ENCODE measurements at places on chromosomes 5 and 9. TPM values are rescaled to one million over a fixed set of nuclear protein-coding genes. Genes with fewer than 3 reads are reported as not detected.

DNA sequence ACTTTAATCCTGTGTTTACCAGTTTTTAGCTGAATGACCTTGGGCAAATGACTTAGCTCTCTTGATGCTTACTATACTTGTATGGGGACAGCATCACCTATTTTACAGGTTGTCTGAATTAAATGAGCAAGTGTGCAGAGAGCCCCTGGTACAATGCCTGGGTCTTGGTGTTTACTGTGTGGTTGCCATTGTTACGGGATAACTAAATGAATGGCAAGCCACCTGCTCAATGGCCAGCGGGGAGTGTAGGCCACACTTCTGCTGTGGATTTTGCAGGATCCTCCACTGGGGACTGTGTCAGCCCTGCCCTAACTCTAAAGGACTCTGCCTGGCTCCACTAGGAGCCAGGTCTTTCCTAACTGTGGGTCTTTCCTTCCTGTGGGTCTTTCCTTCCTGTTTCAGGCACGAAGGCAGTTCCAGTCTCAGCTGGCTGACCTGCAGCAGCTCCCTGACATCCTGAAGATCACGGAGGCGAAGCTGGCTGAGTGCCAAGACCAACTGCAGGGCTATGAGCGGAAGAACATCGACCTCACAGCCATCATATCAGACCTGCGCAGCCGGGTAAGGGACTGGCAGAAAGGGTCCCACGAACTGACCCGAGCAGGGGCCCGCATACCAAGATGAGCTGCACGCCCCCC is 10.3 kb upstream of the GLE1 start:
- DNase-seq = peak; percentile 58

DNA sequence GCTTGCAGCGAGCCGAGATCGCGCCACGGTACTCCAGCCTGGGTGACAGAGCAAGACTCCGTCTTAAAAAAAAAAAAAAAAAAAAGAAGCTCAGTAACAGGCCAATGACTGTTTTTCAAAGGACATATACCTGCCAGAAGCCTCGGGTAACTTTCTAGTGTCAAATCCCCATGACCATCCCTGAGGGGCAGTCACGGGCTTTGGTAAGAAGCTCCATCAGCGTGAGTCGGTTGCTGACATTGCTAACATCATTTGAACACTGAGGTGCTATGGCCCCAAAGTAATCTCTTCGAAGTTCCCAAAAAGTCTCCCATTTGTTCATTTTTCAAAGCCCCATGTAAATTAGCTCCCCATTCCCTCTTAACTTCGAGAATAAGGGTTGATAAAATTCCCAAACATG is 11.6 kb downstream of the NAIP start:
- DNase-seq = no peak

DNA sequence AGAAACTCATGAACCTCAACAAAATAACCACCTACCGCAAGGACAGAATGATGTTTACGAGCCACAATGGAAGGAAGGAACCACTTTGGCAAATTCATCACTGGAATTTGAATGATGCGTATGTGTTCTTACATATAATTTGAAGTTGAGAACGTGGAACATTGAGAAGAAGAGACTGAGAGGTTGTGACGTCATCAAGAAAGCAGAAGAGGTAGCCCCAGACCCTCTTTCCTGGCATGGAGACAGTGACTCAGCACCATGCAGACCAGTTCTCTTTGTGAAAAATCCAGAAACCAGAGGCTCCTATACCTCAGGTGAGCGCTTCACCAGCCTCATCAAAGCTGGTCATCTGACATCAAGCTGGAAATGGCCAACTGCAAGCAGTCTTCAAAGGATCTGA is 124.5 kb downstream of the PDZD2 start:
- no peak for DNase-seq

The C8G gene
- 7.9 TPM for total RNA-seq

- no peak for DNase-seq
Observed at GRCh38 chr5:149913436-149914419, 30.9 kb downstream of the PDE6A start.

DNA sequence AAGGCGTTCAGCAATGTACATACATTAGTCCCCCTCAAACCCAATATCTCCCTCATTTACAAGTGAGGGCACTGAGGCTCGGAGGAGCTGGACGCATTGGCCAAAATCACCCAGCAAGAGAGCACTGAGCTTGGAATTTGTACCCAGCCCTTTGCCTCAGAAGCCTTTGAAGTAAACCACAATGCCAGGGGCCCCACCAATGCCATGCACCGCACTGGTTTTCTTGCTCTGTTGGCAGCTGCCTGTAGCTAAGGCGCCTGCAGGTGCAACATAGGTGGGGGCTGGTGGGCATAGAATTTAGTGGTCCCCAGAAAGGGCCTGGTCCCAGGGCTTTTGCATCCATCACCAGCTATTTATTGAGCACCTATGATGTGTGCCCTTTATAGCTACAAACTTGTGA is 37.3 kb upstream of the FUBP3 start:
- no peak for DNase-seq

The SLC6A19 gene
- not detected for total RNA-seq

GRCh38 chr5:143390941-143391340 is 12.5 kb downstream of the NR3C1 start:
- no peak for DNase-seq

DNA sequence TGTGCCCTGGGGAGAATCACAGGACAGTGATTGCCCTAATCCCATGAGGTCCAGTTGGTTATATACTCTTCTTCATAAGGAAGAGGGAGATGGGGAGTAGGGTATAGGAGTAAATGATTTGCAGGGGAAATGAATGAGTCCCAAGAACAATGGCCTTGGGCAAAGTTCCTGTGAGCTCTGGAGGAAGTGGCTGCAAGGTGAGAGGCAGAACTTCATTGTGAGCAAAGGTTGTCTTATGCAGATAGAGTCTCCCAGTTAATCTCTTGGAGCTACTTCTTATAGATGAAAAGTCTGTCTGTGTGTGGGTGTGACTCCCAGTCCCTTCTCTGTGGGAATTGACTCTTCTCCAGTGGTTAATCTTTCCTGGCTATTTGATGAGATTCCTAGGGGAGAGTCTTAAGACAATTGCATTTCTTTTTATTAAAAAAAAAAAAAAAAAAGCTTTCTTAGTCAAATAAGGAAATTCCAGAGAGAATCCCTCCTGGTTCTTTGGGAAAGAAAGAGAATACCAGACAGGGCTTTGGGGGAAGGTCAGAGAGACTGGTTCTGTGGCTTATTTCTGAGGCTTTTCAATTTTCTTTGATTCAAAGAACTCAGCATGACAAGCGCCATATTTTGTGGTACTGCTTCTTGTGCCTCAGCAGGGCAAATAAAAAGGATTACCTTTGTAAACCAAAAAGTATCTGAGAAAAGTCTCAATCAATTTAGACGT is 33.6 kb upstream of the MEGF10 start:
- DNase-seq = no peak

GRCh38 chr5:57366744-57367143 is 115.9 kb downstream of the ACTBL2 start:
- no peak for DNase-seq

- no peak for DNase-seq
Observed at GRCh38 chr9:124000161-124000783, 11.3 kb upstream of the LHX2 start.

The ITGA1 gene
- 13.0 TPM for total RNA-seq

- no peak for DNase-seq
Observed at GRCh38 chr5:24385070-24385469, 259.7 kb downstream of the CDH10 start.

GRCh38 chr9:92146610-92147009 is 31.4 kb upstream of the SPTLC1 start:
- peak; percentile 38 for DNase-seq

The EIF4E1B gene
- not detected for total RNA-seq

- no peak for DNase-seq
Observed at GRCh38 chr9:134623258-134624066, 18.1 kb upstream of the COL5A1 start.

The FBXL17 gene
- 32.3 TPM for total RNA-seq

DNA sequence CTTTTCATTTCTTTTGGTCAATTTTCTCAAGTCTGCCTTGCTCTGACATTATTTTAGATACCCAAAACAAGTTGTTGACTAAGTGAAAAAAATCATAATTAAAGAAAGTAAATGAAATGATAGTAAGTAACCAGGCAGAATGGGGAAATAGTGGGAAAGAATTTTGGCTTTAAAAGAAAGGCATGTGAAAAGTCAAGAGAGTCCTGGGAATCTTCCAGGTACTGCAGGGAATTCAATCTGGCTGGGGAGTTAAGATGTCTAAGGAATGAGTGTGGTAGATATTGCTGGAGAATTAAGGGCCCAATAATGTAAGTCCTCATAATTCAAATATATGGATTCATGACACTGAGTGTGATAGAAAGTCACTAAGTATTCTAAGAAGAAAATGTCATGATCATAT is 123.1 kb upstream of the PAPPA start:
- DNase-seq = no peak

- DNase-seq = peak; percentile 9
Observed at GRCh38 chr9:113585555-113585954, 122.0 kb downstream of the RGS3 start.

DNA sequence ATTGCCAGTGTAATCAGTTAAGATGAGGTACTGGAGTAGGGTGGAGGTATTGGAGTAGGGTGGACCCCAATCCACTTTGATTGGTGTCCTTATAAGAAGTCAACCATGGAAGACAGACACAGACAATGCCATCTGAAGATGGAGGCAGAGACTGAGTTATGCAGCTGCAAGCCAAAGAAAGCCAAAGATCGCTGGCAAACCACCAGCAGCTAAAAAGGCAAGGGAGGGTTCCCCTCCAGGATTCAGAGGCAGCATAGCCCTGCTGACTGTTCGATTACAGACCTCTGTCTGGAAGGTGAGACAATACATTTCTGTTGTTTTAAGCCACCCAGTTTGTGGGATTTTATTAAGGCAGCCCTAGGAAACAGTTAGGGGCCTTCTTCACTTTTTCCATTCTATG is 30.5 kb upstream of the CKMT2 start:
- DNase-seq = no peak

GRCh38 chr5:173831196-173831914 is 56.8 kb upstream of the CPEB4 start:
- DNase-seq = no peak

GRCh38 chr9:125444166-125444565 is 182.5 kb downstream of the GAPVD1 start:
- no peak for DNase-seq

- no peak for DNase-seq
Observed at GRCh38 chr5:151450605-151451004, 3.2 kb downstream of the SLC36A1 start.

DNA sequence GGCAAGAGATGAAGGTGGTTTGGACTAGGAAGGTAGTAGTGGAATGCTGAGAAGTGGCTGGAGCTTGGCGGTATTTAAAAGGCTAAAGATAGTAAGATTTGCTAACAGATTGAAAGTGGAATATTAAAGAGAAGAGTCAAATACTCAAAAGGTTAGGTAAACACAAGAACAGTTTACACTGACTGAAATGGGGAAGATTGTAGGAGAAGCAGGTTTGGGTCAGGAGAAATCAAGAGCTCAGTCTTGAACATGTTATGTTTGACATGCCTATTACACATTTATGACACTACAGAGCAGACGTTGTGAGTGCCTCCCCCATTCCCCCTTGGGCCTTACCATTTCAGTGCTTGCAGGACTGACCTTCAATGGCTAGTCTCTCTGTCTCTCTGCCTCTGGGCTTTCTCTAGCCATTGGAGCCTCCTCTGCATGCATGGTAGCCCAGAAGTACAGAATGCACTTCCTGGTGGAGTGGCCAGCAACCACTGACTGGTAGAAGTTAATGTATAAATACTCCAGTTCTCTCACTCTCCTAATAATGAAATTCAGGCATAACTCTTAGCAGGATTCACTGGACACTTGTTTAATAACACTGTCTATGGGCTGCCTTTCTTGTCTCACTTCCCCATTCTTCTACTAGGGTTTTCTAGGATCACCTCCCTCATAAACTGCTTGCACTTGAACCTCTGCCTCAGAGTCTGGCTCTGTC is 56.8 kb downstream of the HMGCS1 start:
- DNase-seq = no peak

GRCh38 chr9:97866848-97867247 is 13.8 kb downstream of the FOXE1 start:
- DNase-seq = no peak

DNA sequence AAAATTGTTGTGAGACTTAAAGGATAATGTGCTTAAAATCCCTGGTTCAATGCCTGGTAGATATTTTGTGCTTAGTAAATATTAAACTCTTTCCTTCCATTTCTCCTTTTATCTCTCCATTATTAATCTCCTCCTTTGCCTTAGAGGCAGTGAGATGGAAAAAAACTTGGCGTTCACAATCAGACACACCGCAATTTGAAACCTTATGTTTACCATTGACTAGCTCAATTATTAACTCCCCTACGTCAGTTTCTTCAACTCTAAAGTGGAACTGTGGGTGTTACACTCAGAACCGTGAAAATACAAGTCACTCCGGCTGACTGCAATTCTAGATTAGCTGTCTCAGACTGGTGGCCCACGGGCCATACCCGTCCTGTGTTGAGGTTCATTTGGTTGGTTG is 327.2 kb downstream of the DEPDC1B start:
- DNase-seq = no peak

GRCh38 chr5:130724658-130725057 is 440.4 kb downstream of the HINT1 start:
- no peak for DNase-seq

The SPATA31C1 gene
- total RNA-seq = not detected

The SPOCK1 gene
- 23.7 TPM for total RNA-seq
